ENCODE measurements at places on chromosomes 11 and 22.

- DNase-seq = no peak
These were observed 695.3 kb downstream of the KCNA4 start for GRCh38 chr11:29321293-29322132.

DNA sequence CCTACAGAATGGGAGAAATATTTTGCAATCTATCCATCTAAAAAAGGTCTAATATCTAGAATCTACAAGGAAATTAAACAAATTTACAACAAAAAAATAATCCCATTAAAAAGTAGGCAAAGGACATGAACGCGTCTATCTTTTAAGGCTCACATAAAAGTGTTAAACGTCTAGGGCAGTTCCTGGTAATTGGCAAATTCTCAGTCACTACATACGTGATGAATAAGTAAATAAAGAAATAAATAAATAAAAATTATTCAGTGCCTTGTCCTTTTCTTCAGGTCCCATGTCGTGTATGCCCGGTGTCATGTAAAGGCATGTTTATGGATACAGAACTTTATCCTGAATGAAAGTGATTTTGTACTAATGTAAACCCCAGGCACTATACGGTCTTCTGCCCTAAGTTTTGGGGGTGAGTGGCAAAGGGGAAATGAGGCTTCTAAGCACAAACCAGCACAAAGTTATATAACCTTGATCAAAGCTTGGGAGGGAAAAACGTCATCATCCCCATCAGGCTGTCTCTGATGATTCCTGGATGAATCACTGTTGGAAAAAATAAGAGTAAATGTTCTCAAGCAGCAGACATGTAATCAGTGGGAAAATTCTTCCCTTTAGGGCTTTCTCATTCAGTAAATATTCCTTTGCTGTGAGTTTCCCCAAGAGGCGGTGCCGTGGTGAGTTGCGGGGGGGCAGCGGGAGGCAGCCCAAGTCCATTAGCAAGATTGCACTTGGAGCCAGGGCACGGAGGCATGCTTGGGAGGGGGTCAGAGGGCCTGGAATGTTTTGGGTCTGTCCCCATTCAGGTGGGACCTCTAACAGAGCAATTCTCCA, 30.4 kb upstream of the MICAL2 start:
- DNase-seq = no peak

- no peak for DNase-seq
These were observed 13.7 kb upstream of the GNB1L start for GRCh38 chr22:19868333-19868732.

DNA sequence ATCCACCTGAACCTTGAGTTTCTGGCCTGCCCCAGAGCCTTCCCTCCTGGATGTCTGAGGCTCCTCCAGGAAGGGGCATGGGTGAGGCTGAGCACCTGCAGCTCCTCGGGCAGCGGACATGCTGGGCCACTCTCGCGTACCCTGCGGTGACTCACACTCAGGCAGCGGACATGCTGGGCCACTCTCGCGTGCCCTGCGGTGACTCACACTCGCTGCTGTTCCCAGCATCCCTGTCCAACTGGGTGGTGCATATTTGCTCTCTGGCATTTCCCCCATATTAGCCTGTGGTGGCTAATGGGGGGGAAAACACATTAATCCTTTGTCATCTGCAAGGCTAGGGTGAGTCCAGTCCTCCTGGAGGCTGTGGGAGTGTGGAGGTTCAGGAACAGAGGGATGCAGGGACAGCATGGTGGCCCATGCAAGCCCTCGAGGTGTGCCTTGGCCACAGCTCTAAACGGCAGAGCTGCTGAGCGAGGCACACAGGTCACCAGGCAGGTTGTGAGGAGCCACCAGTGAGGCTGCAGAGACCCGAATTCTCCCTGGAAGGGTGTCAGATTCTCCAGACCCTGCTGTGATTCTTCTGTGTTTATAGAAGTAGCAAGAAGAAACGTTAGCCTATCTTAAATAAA, 728.1 kb downstream of the BRD1 start:
- no peak for DNase-seq

DNA sequence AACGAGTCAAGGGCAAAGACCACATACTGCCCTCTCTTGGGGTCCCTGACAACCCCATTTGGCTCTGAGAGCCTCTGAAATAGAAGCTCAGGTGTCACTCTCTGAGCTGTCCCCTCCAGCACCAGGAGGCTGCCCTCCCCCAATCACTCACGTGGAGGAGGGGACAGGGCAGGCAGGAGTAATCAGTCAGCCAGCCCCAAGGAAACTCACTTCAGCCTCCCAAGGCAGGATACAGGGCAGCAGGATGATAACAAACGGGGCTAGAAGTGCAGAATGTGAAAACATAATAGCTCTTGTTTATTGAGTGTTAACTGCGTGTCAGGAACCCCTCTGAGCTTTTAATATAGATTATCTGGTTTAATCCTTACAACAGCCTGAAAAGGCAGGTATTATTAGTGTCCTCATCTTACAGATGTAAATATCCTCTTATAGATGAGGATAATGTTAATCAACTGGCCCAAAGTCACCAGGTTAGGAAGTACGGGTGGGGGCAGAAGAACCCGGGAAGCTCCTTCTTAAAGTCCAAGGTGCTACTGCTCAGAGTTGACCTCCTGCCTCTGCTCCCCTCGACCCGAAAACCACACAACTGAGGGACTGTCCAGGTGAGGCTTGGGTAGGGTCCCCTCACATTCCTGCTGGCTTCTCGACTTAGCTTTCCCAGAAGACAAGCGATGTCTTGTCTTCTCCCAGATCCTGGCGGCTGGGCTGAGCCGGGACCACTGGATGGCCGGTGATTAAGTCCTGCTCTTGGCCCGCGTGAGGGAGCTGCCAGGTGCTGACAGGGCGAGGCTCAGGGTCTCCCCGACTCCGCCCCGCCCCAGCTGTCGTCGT, 2.7 kb downstream of the CHRM4 start:
- no peak for DNase-seq

- DNase-seq = no peak
These were observed 738.7 kb upstream of the ANO3 start for GRCh38 chr11:25593221-25593620.

DNA sequence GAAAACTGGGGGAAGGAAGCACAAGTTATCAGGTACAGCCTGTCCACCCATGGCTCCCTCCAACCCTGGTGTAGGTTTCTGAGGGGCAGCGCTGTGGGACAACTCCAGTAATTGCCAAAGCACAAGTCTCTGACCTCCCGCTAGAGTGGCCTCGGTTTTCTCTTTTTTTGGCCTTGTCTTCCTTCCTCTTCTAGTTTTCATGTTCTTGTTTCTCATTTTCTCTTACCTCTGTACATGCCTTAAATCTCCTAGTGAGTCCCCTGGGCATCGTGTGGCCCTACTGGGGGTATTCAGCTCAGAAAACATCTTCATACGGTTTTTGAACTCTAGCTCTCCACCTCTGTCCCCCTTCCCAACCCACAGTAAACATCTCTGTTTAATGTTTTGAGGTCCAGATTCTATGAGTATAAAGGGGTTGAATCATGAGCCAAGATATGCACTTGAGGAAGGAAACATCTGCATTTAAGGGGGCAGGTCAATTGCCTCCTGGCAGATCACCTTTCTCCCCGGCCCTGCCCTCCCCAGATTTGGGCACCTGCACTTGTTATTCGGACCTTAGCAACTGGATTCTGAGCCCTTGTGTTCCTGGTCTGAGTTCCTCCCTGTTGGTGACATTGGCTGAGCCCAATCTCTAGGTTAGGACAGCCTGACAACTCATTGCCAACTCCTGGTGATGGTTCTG, 8.4 kb upstream of the LMO2 start:
- no peak for DNase-seq

- DNase-seq = no peak
These were observed 8.7 kb downstream of the MYO18B start for GRCh38 chr22:25750569-25751173.

GRCh38 chr22:44357966-44358465, 45.3 kb upstream of the SHISAL1 start:
- DNase-seq = no peak

DNA sequence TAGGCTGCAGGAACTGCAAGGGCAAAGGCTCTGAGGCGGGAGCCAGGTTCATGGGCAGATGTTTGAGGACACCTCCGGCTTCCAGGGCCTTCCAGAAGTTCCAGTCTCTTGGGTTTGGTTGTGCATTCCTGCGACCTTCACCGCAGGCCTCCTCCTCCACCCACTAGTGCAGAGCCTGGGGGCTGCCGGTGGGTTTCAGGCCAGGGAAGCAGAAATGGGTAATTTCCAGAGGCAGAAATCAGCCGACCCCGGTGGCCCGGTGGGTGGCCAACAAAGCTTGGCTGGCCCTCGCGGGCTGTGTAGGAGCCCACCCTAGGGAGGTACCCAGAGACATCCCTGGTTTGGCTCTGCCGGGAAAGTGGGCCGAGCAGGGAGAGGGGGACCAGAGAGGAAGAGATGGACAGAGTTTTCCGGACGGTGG, 417 bp upstream of the PHETA2 start:
- DNase-seq = no peak

DNA sequence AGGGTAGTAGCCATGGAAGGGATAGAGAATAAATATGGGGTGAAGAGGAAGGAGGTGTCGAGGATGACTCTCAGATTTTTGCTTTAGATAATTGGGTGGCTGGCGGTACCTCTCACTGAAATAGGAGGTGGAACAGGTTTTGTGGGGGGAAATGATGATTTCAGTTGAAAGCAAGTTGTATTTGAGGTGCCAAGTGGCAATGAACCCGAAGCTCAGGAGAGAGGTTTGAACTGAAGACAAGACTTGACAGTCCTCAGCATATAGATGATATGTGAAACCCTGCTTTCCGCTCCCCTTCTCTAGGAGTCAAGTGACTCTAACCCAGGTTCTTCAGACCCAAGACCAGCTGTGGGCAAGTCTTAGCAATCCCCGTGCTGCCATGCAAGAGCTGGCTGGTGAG, 33.7 kb downstream of the RRP8 start:
- DNase-seq = no peak

- DNase-seq = no peak
These were observed 387.9 kb downstream of the MIAT start for GRCh38 chr22:27045103-27045947.

GRCh38 chr11:69423181-69423580, 58.3 kb upstream of the LINC01488 start:
- no peak for DNase-seq

- no peak for DNase-seq
These were observed 47.5 kb upstream of the SPATA19 start for GRCh38 chr11:133892584-133893380.

DNA sequence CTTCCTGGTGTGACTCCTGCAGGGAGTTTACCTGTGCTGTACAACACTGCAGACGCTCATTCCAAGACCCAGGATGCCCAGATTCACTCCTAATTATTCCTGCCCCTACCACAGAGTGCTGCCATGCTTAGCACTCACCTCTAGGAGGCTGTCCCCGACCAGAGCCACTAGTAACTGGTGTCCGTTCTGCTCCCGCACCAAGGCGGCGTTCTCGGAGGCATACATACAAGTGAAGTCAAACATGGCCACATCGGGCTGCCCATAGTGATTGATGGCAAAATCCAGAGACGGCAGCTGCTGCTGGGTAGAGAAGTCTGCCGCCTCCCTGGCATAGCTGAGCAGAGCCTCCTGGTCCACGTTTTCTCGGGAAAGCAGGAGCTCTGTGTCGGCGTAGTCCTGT, 122.3 kb upstream of the BID start:
- no peak for DNase-seq

DNA sequence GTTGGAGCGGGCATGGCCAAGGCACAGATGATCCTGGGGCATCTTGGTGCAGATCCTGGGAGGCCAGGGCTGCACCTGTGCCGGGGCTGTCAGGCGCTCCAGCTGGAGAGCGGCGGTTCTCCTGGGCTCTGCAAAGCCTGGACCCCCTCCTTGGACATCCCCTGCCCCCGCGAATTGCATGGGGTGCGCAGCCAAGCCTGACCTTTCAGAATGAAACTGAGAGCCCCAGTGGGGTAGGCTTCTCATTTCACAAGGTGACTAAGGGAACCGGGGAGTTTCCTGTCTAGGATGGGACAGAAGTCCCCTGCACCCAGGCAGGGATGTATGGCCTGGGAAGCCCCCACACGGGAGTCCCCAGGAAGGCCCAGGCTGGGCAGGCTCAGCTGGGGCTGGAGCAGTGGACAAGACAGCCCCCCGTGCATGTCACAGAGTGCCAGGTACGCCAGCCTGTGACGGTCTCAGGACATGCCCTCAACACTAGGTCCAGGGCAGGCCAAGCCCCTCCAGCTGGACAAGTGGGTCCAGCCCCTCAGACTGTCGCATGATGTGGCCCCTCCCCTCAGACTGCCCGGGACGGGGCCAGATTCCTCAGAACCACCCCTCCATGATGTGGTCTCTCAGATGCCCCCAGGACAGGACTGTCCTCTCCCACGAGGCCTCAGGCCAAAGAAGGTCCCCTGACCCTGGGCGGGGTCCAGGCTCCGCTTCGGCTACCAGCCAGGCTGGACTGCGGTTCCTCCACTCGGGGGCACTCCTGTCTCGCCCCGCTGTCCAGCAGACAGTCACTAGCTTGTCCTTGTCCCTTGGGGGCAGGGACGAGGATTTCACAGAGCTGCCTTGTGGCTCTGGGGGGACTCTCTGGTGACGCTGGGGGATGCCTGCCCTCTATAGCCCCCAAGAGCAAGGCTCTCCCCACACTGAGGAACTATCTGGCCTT, 2.3 kb downstream of the LSP1 start:
- no peak for DNase-seq

DNA sequence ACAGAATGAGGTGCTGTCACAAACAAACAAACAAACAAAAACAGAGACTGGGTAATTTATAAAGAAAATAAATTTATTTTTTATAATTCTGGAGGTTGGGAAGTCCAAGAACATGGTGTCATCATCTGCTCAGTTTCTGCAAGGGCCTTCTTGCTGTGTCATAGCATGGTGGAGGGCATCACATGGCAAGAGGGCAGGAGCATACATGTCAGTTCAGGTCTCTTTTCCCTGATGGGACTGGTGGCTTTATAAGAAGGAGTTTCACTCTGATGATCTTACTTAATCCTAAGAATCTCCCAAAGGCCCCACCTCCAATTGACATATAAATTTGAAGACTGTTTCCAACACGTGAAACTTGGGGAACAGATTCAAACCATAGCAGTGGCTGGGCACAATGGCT, 135.7 kb downstream of the NECTIN1 start:
- no peak for DNase-seq

GRCh38 chr11:123519055-123519796, 89.2 kb downstream of the GRAMD1B start:
- no peak for DNase-seq

GRCh38 chr11:93904716-93905115, 54.3 kb upstream of the VSTM5 start:
- no peak for DNase-seq

All from activated gamma-delta T cell (primary cell).